ENCODE measurements at places on chromosomes 12 and 14. TPM values are rescaled to one million over a fixed set of nuclear protein-coding genes. Genes with fewer than 3 reads are reported as not detected.

DNA sequence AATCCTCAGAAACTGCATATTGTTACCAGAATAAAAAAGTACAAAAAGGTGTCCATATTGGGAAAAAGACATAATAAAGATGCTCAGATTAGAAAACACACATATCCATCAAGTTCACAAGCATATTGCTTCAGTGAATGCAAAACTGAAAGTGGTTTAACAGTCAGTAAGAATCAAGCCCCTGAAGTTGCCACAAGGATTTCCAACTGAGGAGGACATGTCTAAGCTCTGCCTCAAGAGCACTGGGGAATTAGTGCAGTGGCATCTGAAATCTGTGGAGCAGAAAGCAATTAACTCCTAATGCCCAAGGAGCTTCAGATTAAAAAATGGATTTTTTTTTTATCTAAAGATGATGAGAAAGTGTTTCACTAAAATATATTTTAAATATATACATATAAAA, 113.2 kb downstream of the DENND5B start:
- no peak for DNase-seq

The KRT77 gene
- total RNA-seq, result not detected

DNA sequence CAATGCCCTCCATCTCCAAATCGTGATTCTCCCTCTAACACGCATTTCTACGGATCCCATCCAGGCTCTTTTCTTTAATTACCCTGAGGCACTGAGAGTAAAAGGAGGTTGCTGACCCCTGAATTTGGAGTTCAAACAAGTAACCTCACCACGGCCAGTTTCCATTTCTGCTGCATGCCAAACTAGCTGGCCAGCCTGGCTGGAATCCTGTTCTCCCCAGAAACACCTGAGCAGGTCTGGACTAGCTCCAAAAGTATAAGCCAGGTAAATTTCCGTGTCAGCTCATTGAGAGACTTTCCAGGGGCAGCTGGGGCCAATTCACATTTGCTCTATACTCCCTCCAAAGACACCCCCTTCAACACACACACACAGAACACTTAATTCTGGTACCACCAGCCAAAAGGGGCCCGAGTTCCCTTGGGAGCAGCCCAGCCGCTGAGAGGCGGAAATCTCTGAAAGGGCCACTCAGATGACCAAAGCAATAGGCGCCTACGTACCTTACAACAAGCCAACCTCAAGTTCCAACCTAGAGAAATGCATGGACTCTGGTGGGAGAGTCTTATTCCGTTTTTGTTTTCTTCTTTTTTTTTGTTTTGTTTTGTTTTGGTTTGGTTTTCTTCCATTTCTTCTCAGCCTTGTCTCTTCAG, 131.4 kb downstream of the NDUFA12 start:
- DNase-seq, result no peak

The VDR gene
- 2.5 TPM for total RNA-seq

The LRIG3 gene
- total RNA-seq, result 30.7 TPM

The CCND2 gene
- total RNA-seq, result not detected

DNA sequence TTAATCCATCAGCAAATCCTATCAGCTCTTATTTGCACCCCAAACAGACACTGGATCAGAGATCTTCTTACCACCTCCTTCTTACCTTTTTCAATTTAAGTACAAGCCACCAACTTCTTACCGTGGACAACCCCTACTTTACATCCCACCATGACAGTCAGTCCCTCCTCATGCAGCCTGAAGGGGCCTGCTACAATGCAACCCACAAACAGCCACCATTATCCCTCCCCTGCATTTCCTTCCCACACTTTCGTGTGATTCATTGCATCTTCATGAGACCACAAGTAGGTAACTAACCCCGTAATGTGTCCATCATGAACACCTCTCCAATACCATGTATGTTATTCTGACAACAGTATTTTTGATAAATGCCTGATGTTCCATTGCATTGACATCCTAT, 108.6 kb downstream of the BCL11B start:
- DNase-seq, result no peak

GRCh38 chr14:24695265-24696241, 61.6 kb upstream of the GZMB start:
- no peak for DNase-seq

The COCH gene
- 4.1 TPM for total RNA-seq

GRCh38 chr14:67151082-67151666, 38.1 kb upstream of the GARIN2 start:
- DNase-seq, result no peak

DNA sequence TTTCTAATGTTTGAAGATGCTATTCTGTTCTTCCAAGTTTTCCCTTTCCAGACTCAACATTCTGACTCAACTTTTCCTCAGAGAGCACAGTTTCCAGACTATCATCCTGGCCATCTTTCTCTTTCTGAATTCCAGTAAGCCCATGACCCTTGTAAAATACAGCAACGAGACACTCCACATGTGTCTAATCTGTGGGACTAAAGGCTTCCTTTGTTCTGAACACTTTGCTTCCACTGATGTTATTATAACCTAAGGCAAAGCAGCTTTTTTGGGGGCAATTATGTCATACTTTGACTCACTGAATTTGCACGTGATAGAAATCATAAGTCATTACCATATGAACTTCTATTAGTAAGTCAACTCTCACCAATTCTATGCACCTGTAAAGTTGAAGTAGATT, 6.3 kb upstream of the ART4 start:
- DNase-seq, result no peak

The RTL1 gene
- not detected for total RNA-seq

The KRT71 gene
- total RNA-seq, result not detected

The NUAK1 gene
- 36.1 TPM for total RNA-seq

The PAH gene
- total RNA-seq, result not detected

The EPYC gene
- total RNA-seq, result not detected

The GPR84 gene
- not detected for total RNA-seq

The SLC7A8 gene
- total RNA-seq, result 2.5 TPM

DNA sequence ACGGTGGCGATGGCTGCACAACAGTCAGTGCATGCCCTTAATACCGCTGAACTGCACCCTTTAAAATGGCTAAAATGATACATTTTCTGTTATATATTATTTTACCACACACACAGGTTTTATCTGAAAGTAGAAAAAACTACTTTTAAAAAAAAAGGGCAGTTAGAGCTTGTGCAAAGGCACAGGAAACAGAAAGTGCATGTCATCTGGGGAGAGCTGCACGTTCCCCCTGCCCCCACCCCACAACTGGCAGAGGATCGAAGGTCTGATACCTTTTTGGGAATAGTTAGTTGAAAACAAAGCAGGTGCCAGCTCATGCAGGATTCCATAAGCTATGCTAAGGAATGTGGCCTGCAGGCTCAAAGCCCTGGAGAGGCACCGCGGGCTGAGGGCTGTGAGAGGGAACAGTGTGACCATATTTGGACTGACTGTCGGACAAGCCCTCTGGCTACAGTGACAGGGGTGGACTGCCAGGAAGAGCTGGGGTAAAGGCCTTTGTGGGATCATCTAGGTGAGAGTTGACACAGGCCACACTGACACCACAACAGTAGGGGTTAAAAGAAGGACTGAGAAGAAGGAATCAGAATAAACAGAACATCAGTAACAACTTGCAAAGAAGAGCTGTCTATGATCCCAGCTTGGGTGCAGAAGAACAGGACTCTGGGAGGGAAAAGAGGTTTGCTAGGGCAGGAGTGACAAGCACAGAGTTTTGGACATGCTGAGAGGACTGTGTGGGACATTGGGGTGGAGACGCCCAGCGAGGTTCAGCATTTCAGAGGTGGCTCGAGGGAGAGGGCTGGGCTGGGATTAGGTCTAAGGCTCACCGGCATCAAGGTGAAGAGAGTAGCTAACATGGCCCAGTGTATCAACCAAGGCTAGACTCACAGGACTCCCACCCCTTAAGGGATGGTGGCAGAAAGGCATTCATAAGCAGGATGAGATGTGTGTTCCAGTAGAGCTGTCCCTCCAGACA, 54.6 kb downstream of the ACTN1 start:
- DNase-seq, result no peak

DNA sequence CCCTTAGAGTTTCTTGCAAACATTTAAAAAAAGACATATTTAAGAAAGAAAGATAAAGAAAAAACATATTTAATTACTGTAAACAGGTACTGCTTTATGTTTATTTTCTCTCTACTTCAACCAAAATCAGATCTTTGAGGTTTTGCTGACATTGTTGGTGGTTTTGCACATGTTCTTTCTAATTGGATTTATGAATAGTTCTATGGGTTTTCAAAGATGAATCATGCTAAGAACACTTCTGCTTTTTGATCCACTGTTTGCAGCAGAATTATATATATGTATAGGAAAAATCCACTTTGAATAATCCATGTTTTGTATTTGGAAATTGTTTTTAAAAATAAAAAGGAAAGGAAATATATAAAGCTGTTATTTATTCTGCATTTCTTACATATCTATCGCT, 78.4 kb downstream of the FRMD6 start:
- DNase-seq, result no peak

DNA sequence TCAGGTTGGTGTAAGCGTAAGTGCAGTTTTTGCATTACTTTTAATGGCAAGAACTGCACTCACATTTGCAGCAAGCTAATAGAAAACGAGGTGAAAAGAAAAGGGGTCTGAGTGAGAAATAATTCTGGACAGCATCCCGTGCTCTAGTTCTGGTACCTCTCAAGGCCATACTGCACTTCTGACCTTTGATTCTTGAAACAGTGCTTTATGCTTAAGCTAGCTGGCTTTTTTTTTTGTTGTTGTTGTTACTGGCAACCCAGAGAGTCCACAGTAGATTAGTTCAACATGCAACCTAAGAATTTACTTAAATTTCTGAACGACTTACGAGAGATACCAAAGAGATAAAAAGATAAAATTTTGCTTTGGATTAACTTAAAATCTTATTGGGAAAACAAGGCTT, 75.2 kb upstream of the PRKD1 start:
- no peak for DNase-seq

- no peak for DNase-seq
These were observed 69.9 kb downstream of the MYRFL start for GRCh38 chr12:69894800-69895383.

DNA sequence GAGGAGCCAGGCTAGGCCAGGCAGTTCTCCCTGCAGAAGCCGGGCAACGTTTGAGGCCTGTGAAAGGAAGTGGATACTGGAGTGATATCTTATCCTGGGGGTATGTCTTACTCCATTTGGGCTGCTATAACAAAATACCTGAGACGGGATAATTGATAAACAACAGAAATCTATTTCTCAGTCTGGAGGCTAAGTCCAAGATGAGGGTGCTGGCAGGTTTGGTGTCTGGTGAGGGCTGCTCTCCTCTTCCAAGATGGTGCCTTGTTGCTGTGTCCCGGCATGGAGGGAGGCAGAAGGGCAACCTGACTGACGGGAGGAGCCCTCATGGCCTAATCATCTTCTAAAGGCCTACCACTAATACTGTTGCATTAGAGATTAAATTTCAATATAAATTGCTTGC, 15.7 kb upstream of the GALNT6 start:
- DNase-seq, result no peak

DNA sequence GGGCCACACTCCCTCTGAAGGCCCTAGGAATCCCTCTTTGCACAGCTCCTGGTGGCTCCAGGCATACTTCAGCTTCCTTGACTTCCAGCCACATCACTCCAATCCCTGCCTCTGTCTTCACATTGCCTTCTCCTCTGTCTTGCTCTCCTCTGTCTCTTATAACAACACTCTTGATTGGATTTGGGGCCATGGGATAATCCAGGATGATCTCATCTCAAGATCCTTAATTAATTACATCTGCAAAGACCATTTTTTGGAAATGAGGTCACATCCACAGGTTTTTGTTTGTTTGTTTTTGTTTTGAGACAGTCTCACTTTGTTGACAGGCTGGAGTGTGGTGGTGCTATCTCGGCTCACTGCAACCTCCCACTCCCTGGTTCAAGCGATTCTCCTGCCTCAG, 88.7 kb downstream of the TMTC1 start:
- DNase-seq, result no peak

- no peak for DNase-seq
These were observed 16.2 kb upstream of the DICER1 start for GRCh38 chr14:95173518-95173917.

The TAS2R13 gene
- 0.36 TPM for total RNA-seq

GRCh38 chr14:100747021-100747586, 20.4 kb downstream of the DLK1 start:
- DNase-seq, result peak; percentile 69

DNA sequence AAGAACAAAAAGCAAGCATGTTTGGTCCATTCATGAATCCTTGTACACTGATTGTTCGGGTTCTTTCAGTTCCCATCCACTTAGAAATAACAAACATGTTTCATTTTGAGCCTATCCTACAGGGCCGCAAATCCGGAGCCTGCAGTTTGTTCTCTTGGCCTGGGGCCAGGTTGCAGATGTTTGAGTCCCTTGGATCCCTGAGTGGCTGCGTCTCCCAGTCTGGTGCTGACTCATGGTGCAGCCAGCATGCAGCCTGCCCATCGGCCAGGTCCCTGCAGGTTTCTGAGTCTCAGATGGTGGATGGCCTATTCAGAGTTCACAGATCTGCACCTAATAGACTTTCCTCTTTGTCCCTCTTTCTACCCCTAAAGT, 1.9 kb upstream of the DYNC1H1 start:
- DNase-seq, result peak; percentile 78

DNA sequence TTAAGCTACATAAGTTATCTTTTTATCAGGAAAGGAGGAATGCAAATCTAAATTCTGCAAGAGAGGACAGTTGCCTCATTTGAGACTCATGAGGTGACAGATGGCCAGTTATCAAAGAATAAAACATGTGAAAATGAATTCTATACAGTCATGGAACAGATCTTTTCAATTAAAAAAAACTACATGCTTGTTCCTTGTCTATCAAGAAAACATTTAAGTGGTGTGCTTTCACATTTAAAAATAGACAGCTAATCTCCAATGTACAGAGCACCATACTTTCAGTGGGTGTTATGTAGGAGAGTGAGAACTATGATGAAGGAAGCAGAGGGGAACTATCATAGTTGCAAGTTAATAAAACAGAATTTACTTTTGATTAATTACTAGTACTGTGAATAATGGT, 76.7 kb upstream of the TTC7B start:
- no peak for DNase-seq

DNA sequence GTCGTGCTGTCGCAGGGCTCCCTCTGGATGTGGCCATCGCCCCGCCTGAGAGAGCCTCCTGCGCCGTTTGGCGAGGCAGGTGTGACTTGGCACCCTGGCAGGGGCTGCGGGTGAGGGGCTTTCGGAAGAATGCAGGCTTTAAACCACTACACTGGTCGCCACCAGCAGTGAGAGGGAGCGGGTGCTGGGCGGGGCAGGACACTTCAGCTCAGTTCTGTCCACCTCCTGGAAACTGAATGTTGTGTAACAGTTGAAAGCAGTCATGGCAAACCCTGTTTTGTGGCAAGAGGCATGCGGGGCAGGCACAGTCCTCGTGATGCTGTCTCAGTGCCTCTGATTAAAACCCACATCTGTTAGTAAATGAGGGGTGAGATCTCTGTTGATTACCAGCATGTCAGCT, 55.9 kb downstream of the AACS start:
- DNase-seq, result no peak

The NUP37 gene
- 83.7 TPM for total RNA-seq

- no peak for DNase-seq
These were observed 221.2 kb upstream of the FLRT2 start for GRCh38 chr14:85308531-85309300.

GRCh38 chr12:121010860-121011259, 5.4 kb downstream of the C12orf43 start:
- DNase-seq, result no peak

Data from A172 (cell line).